ENCODE measurements at places on chromosomes 4 and X.

- no peak for DNase-seq
Measured at GRCh38 chr4:174244441-174244840, 39.0 kb downstream of the FBXO8 start.

DNA sequence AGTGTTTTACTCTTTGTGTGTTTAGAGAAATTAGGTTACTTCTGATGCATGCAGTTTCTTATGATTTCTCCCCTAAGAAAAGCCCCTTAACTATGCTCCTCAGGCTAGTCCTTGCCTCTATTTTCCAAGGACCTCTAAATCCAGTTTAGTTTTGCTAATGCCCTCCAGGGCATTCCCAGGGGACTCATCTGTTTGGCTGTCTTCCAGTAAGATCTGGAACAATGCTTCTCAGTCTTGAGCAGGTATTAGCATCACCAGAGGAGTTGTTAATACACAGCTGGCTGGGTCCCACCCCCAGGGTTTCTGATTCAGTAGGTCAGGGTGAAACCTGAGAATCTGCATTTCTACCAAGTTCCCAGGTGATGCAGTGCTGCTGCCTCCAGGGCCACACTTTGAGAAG, 56.9 kb downstream of the OTC start:
- DNase-seq: no peak

- DNase-seq: no peak
Measured at GRCh38 chrX:22882543-22882942, 117.2 kb upstream of the DDX53 start.

DNA sequence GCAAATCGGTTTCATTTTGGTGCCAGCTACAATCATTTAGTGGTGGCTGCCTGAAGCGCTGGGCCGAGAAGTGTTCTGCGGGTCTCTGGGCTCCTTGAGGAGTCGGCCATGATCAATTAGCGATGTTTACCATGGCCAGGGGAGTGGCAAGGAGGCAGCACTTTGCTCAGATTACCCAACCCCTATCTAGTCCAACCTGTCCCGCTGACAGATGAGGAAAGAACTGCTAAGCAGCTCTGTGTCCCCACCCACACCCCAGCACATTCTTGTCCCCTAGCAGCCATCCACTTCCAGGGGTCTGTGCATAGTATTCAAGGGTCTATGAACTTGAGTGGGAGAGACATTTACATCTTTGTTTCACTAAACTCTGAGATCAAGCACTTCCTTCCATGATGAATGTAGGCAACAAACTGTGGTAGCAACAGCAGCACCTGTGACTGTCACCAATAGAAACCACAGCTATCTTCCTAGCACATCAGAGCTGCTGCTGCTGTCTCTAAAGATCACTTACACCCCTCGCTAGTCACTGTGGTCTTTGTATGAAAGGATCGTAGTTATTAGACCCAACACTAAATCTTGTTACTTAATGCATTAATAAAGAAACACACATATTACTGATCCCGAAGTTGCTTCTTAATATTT, 331.6 kb downstream of the BCOR start:
- no peak for DNase-seq

- no peak for DNase-seq
Measured at GRCh38 chrX:133042260-133042659, 54.6 kb downstream of the USP26 start.

DNA sequence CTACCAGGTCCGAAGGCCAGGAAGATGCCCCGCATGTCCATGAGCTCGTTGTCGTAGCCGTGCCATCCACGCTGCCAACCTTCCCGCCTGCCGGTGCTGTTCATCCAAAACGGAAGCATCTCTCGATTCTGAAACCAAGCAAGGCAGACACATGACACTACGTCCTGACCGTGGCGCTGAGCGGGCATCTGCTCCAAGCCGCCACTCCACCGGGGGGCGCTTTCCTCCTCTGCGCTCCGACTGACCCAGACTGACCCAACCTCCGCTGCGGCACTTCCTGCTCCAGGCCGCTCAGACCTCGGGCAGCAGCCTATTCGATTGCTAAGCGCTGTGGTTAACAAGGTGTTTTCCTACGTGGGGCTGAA, 120.5 kb downstream of the ENPP6 start:
- peak; percentile 78 for DNase-seq

DNA sequence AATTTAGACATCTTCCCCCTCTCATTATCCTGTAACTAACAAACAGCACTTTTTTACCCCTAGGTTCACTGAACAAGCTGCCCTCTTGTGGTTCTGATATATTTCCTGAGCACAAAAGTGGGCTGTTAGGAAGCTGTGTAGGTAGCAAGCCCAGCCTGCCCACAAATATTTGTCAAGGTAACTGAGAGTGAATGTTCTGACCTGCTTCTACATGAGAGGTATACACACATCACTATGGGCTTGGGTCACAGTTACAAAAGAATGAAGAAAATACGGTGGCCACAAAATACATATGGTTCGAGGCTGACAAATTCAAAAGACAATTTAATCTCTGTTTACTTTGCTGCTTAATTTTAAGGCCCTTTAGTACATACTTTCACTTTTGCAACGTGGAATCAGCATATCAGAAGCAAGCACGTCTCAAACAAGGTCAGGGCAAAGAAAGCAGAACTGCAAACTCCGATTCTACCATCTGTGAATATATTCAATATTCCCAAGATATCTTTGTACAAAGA, 78.7 kb downstream of the RBM47 start:
- no peak for DNase-seq

GRCh38 chr4:167613381-167613780, 379.1 kb upstream of the SPOCK3 start:
- no peak for DNase-seq

DNA sequence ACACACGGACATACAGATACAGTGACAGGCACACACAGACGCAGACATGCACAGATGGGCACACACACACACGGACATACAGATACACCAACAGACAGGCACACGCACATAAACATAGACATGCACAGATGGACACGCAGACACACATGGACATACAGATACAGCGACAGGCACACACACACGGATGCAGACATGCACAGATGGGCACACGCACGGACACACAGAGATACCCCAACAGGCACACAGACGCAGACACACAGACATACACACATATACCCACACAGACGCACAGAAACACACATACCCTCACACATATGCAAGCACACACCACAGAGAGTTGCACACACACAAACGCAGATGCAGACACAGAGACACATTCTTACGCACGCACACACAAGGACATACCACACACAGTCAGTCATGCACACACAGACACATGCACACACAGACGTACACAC, 24.4 kb upstream of the SLC25A6 start:
- no peak for DNase-seq

DNA sequence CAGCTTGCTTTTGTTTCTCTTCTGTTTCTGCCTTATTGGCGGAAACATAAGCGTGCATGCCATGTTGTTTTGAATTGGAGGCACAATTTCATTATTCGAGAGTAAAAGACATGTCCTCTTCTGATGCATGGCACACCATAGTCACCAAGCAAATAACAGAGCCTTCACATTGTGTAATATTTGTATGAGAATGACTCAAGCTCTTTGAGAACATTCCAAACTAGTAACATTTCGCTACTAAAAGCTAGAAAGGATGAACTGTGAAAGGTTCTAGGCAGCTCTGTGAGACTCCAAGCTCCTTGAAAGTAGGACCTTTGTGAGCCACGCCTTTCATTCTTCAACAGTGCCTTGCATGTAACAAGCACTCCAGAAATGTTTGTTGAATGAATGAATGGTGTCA, 9.2 kb upstream of the ANXA3 start:
- DNase-seq: no peak

GRCh38 chr4:55438314-55438713, 42.6 kb downstream of the TMEM165 start:
- DNase-seq: no peak

DNA sequence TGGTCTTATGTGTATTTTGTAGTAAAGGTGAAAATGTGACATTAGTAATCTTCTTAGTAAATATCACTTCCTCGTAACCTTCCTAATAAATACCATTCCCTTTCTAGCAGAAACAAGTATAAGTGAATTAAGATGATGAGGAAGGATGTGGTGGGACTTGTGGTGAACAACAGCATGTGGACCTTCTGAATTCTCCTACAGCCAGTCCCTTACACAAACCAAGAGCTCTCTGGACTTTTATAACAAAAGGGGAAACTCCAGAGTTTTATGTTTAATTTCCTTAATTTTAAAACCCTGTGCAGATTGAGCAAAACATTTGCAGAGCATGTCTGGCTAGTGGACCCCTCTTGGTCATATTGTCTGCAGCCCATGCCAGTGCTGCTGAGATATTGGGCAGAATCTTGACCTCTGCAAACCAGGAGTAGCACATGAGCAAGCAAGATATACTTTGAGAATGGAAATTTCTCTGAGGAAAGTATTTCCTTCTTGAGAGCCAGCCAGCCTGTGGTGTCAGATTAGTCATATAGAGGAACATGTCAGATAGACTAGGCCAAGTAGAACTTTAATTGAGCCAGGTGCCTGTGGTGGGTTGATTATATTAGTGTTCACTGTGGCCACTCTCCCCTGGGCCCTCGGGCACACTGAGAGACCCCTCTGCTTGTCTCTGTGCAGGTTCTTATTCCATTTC, 328.2 kb downstream of the DKK2 start:
- DNase-seq: no peak

DNA sequence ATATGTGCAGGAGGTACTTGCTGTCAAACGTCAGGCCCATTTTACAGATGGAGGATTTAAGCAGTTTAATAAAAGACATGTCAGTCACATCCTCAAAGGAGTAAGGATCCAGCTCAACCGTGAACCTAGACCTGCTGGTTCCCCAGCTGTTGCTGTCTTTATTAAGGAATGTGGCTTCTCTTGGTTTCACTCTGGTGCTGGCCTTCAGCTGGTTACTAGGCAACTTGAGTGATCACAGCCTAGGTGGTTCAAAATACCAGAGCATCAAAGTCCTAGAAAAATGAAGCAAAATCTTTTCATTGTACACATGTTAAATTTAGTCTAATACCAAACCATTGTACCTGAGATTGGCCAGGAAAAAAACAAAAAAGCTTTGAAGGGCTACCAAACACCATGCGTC, 32.7 kb upstream of the GLRA2 start:
- DNase-seq: no peak

GRCh38 chr4:22680065-22680642, 12.6 kb upstream of the GBA3 start:
- peak; percentile 40 for DNase-seq

GRCh38 chr4:8589336-8589735, 3.2 kb upstream of the CPZ start:
- DNase-seq: peak; percentile 13

- no peak for DNase-seq
Measured at GRCh38 chr4:88104902-88105610, 53.4 kb downstream of the ABCG2 start.

DNA sequence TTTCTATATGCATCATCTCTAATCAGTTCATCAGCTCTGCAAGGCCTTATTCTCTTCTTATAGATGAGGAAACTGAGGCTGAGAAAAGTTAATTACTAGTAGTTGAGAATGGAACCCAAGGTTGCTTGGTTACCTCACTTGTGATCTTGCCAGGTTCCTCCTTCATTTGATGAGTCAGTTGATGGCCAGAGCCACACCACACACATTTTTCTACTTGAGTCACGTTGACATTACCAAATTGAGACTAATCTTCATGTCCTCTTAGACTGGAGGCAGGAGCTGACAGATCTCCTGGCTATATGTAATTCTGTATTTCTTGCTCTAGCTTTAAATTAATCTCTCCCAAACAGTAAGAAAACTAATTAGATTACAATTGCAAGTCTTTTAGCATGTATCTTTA, 428.4 kb downstream of the AFF2 start:
- DNase-seq: no peak
